ENCODE measurements at places on chromosomes 13 and 19. TPM values are rescaled to one million over a fixed set of nuclear protein-coding genes. Genes with fewer than 3 reads are reported as not detected.
A peak's percentile ranks its signal among the peaks of the same experiment; 100 is the strongest.

GRCh38 chr13:59269476-59269875 lies 894.3 kb downstream of the DIAPH3 start:
- no peak for DNase-seq

Gene ACER1
- total RNA-seq = not detected

- DNase-seq = no peak
Measured at GRCh38 chr19:14545716-14546082, 16.3 kb downstream of the TECR start.

GRCh38 chr13:107217251-107217650 lies 649.3 kb upstream of the ARGLU1 start:
- no peak for DNase-seq

DNA sequence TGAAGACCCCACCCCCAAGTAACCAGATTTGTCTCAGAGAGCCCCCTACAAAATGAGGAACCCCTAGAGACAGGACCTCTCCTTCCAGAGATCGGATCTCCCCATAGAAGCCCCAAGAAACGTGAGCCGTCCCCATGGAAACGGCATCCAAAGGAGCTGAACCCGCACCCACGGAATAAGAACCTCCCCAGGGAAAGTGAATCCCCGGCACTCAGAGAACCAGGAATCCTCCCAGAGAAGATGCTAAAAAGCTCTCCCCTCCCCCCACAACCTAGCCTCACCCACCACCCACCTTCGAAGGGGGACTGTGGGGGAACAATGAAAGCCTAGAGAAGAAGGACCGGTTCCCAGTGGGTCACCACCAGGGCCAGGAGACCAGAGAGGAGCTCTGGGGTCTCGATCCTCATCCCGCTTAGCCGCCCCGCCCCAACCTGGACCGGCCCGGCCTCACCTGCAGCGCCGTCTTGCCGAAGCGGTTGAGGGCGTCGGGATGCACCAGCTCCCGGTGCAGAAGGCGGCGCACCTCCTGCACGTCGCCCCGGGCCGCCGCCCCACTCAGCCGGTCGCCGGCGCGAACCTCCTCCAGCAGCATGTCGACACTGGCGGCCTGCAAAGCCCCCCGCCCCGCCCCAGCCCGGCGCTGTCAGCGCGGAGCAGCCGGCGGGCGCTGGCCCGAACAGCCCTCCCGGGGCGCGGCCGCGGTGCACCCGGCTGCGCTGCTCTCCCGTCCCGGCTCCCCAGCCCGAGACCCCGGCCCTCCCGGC lies 535 bp downstream of the CDKN2D start:
- peak; percentile 87 for DNase-seq

- no peak for DNase-seq
Measured at GRCh38 chr13:45255247-45255987, 54.6 kb upstream of the KCTD4 start.

- no peak for DNase-seq
Measured at GRCh38 chr19:38656171-38656981, 8.9 kb downstream of the ACTN4 start.
